Dermis blood vessel endothelial cell (primary cell): ENCODE measurements at places on chromosomes 5 and 9.
A peak's percentile ranks its signal among the peaks of the same experiment; 100 is the strongest.

DNA sequence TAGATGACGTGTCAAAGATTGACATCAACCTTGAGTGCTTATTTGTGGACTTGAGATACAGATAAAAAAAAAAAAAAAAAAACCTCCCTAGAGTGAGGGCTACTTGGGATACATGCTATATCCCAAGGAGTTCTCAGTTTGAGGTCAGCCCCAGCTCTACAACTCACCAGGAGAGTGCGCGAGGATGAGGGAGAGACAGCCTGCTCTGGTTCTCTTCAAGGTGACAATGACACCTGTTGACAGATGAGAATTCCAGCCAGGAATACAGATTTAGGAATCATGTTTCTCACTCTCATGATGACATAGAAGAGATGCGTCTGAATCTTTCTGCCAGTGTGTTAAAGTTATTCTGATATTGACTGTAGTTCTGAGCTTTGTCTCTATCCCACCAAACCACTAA is 24.9 kb upstream of the ARHGAP26 start:
- no peak for DNase-seq

GRCh38 chr5:38612851-38613250 is 56.4 kb upstream of the LIFR start:
- DNase-seq: no peak

DNA sequence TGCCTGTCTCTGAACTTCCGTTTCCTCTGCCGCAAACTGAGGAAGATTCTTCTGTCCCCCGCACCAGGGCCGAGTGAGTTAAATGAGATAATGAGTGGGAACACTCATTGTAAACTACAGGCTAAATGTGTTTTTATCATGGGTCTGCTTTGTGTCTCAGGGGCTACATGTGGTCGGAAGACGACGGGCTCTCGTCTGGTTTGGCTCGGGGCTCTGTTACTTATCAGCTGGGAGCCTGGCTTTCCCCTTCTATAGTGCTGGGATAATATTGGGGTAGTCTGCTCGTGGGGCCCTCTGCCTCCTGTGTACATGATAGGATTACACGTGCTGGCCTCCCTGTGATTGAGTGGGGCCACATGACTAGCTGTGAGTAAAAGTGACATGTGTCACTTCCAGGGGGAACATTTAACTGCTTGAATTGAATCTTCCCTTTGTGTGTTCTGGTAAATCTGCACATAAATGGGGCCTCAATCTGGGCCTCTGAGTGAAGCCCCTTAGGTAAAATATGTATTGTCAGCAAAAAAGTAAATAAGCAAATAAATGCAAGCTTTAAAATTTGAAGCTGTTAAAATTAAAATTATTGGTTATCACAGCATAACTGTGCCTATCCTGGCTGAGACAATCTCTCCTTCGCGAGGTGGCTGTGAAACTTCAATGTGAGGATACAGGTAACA is 86.9 kb upstream of the SH3PXD2B start:
- DNase-seq: no peak

- peak; percentile 20 for DNase-seq
Measured at GRCh38 chr5:119356612-119357188, 881 bp downstream of the TNFAIP8 start.

DNA sequence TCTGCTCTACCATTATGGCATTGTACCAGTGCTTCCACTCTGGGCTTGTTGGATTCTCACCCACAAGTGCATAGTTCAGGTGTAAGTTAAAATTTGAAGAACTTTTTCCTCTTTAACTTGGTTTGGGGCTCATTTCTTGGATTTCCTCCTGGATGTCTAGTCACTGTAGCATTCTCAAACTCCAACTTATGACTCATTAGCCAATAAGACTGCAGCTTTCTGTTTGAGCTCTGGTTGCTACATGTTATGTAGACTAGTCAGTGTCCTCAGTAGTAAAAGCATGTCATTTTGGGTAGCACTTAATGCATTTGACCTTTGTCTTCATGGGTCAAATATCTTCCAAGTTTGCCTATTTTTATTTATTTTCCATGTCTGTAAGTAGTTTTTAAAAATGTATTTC is 790.8 kb downstream of the BRINP1 start:
- DNase-seq: peak; percentile 32

- DNase-seq: peak; percentile 92
Measured at GRCh38 chr9:95626885-95627558, 110.3 kb upstream of the PTCH1 start.

DNA sequence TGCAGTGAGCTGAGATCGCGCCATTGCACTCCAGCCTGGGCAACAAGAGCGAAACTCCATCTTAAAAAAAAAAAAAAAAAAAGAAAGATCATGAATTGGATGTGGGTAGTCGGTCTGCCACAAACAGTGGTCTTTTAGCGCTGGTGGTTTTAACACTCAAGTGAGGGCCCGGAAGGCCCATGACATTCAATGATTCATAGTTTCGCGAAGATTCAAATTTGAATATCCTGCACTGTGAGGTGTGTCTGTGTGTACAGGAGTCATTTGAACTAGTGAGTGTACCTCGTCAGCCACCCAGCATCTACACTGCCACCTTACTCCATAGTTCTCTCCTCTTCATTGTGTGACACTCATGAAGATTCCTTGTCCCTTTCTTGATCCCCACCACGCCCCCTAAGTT is 41.3 kb downstream of the CFAP77 start:
- DNase-seq: no peak

DNA sequence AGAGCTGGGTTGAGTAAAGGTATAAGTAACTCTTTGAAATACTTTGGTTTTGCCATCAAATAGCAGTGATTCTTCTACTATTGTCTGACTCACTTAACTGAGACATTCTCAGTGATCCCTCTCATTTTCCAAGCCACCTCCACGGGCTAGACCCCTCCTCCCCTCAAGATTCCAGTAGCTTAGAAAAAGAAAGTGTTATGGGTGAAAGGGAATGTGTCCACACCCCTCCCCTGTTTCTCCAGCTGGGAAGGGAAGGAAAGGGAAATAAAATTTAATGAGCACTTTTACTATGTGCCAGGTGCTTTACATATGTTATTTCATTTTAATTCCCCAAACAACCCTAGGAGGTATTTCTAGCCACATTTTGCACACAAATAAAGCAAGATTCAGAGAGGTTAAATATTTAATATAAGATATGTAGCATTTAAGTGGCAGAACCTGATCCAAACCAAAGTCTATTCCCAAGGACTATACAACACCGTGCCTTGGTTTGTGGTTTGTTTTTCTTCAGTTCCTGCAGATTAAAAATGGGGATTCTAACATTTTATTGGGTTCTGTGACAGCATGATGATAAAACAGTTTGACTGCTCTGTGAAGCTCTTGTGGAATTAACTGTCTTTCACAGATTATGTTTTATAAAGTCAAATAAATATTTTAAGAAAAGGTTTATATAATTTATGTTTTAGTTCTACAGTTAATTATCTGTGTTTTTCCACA is 135.9 kb downstream of the ZSWIM6 start:
- peak; percentile 50 for DNase-seq

DNA sequence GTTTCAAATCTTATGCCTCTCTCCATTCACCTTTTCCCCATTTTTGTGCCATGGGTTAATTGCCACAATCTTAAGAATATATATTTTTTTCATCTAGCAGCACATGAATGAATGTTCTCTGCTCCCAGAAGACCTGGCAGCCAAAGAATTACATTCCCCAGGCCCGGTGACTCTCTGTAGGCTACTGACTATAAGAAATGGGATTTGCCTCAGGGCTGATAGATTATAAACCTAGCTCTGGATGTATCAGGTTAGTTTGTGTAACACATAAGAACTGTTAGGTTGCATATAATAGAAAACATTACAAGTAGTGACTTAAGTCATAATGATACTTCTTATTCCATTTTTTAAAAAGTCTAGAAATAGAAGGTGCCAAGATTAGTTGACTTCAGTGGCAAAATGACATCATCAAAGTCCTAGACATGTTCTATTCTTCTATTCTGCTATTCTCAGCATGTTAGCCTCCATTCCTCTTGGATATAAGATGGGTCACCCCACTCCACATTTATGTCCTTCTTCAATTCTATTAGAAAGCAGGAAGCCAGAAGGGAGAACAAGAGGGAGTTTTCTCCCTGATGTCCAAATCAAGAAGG is 10.9 kb upstream of the ZNF474 start:
- DNase-seq: no peak
